Eye (tissue), 1 donor: ENCODE measurements at places on chromosomes 4 and X.

GRCh38 chr4:68572653-68573170 is 3.4 kb downstream of the UGT2B17 start:
- no peak for DNase-seq

DNA sequence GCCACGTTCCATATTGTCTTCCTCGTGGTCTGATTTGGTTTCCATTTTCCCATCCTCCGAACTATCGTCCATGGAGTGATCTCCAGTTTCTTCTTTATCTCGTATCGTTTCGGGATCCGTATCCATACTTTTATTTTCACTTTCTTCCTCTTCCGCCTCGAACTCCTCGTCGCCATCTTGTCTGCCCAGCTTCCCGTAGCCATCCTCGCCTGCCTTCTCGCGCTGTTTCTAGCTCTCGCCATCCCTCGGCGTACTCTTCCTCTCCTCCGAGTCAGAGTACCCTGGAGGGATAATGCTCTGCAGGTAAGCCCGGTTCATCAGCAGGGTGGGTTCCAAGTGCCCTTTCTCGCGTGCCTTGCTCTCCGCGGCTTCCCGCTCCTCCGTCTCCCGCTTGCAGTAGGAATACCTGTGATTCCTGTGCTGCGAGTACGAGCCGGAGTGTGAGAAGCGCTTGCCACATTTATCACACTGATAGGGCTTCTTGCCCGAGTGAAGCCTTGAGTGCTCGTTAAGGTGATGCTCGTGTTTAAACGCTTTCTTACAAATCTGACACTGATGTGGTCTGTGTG is 134.5 kb upstream of the TAPT1 start:
- DNase-seq = no peak

DNA sequence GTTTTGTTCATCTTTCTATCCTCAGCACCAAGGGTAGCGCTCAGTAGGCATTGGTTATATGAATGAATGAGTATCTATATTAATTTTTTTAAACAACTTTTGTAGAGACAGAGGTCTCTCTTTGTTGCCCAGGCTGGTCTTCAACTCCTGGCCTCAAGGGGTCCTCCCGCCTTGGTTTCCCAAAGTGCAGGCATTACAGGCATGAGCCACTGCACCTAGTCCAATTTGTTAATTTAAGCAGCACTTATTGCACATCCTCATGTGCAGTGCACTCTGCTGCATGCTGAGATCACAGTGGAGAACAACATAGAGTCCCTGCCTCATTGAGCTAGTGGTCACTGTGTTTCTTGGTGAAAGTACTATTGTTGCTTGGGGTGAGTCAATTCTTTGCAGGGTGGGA is 94.4 kb downstream of the NHSL2 start:
- DNase-seq = no peak

GRCh38 chrX:72644946-72645345 is 69.2 kb downstream of the PHKA1 start:
- DNase-seq = no peak

DNA sequence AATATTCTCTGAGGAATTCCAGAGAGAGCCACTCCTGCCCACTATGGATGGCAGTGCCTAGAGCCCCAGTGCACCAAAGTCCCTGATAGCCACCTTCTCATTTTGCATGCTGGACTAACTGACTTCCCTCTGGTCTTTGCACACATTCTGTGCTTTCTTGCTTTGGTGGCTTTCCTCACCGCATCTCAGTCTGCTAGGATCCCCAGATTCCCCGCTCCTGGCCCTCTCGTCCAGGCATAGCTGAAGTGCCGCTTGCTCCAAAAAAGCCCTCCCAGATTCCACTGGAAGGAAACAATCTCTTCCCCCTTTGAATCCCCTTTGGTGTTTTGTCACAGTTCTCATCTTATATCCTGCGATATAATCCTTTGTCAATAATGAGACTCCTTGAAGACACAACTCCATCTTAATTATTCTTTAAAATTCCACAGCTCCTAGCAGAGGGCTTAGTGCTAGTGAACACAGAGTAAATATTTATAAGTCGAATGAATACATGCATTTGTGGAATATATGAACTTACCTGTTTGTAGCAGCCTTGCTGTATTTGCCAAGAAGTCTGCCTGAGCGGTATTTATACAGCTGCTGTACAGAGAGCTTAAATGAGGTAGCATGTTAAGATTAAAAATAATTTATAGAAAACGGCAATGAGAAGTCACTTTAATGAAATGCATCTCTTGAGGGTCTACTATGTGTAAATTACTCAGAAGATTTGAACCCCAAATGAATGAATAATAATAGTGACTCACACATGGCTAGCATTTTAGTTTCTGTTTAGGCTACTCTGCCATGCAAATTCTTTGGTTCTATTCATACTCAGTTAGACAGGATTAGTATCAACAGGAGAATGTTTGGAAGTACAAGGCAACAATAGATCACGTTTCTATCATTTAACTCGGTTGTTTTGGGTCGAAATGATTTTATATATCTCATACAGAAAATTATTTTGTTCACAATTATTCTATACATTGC is 421.9 kb upstream of the TENM3 start:
- DNase-seq = no peak

- peak; percentile 66 for DNase-seq
These were observed 775 bp downstream of the SHROOM4 start for GRCh38 chrX:50812995-50813842.

DNA sequence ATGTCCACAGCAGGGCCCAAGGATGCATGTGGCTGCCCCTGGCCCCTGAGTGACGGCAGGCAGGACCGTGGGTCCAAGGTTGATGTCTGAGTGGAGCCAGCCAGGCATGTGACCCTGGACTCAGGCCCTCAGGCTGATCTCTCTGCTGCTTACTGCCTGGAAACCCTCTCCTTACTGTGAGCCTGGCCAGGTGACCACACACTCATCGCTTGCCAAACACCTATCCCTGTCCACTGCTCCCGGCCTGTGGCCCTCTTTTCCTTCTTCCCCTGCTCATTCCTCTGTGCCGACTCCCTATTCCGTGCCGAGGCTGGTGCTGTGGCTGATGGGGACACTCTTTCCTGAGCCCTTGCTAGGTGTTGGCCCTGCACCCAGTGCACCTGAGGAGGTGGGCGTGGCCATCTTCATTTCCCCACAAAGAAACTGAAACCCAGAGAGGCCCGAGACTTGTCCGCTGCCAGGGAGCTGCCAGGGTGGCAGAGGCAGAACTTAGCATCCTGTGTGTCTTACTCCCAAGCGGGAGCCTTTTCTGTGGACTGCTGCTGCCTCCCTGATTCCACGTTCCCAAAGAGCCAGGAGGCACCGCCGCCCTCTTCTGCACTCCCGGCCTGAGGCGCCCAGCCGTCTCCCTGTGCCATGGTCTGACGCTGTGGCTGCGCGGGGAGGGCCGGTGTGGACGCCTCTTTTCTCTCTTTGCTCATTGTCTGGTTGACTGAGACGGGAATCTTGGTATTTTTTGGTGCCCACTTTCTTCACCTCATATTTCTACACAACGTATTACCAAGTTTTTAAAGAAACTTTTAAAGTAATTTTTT is 11.2 kb upstream of the RNF4 start:
- no peak for DNase-seq

- DNase-seq = peak; percentile 12
These were observed 29.8 kb upstream of the SH3D19 start for GRCh38 chr4:151355155-151355554.

DNA sequence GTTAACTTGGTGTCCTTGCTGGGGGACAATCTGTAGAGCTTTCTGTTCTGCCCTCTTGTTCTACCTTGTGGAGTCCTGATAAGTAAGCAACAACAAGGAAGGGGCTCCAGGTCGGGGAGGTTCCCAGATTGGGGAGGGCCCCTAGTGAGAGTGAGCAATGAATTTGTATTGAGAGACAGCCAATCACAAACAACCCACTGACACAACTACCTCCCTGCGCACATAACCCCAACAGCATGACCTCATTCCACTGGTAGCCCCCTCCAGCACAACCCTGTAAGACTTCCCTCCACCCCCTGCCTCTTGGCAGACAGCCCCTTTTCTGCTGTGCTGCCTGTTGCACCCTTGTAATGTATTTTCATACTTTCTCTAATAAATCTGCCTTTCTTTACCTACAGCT is 19.7 kb upstream of the PNPLA4 start:
- no peak for DNase-seq

DNA sequence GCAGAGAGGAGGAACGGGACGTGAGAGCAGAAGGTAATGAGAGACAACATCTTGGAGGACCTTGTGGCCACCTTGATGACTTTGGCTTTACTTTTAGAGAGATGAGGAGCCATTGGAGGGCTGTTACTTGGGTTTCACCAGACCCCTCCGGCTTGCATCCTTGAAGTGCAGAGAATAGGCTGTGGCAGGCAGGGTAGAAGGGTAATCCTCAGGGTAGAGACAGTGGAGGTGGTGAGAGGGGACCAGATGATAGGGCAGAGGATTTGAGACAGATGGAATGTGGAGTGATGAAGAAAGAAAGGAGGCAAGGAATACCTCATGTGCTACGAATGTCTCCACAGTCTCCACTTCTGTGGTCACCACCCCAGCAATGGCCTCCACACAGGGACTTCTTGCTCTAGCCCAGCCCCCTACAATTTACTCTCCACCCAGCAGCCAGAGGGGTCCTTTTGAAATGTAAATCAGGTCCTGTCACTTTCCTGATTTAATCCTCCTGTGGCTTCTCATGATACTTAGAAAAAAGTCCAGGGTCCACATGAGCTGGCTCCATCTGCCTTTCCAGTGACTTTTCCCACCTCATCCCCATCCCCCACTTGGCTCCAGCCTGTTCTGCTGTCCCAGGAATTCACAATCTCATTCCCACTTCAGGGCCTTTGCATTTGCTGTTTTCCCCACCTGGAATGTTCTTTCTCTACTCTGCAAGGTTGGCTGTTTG is 115.0 kb downstream of the PJA1 start:
- DNase-seq = no peak

GRCh38 chr4:158020176-158020575 is 152.6 kb downstream of the GASK1B start:
- DNase-seq = peak; percentile 69

GRCh38 chr4:80015407-80016189 is 57.4 kb downstream of the ANTXR2 start:
- no peak for DNase-seq

- DNase-seq = peak; percentile 3
These were observed 7.8 kb upstream of the RRAGB start for GRCh38 chrX:55709735-55710134.
